ENCODE measurements at places on chromosomes 1 and 21.
A peak's percentile ranks its signal among the peaks of the same experiment; 100 is the strongest.

DNA sequence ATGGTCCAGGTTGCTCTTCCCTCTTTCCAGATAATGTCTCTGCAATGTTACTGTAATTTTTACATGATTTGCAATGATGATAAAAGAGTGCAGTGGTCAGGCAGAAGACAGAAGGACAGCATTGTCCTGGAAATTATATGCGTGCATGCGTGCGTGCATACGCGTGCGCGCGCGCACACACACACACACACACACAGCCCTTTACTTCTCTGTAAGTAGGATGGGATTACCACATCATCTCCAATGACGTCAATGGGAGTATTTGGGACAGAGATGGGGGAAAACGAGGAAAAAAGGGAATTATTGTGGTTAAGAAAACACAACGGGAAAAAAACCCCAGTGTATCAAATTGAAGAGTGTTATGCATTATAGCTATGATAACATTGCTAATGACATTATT lies 99.7 kb downstream of the SPAG17 start:
- no peak for DNase-seq

DNA sequence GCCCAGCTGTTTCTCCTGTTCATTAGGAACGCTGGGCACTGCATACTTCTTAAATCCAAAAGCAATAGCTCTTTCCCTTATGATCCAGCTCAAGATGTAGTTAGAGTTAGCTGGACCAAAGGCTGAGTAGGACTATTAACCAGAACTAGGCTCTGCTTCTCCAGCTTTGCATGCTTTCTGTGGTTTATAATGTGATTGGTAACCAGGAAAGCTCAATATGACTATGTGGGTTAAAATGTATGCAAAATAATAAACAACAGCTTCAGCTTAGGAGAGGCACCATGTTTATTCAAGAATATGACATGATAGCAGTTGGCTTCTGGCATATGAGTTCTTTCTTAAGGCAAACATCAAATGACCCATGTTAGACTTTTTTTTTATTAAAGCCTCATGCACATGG lies 73.8 kb downstream of the LYPLAL1 start:
- no peak for DNase-seq

DNA sequence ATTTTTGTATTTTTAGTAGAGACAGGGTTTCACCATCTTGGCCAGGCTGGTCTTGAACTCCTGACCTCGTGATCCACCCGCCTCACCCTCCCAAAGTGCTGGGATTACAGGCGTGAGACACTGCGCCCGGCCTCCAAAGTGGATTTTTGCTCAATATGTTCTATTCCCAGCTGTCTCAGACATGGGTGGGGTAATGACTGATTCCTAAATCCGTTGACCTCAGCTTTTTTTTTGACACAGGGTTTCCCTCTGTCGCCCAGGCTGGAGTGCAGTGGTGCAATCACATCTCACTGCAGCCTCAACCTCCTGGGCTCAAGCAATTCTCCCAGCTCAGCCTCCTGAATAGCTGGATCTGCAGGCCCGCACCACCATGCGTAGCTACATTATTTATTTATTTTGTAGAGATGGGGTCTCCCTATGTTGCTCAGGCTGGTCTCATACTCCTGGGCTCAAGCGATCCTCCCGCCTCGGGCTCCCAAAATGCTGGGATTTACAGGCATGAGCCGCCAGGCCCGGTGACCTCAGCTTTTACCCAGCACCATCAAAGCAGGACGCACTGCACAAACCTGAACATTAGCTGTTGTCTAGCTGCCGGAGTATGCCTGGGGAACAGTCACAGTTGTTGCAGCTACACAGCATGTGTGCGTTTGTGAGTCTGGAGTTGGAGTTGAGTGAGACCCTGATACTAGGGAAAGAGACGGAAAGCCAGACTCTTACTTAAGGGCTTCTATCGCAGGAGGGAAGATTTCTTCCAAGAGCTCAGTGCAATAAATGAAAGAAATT lies 43.7 kb upstream of the PSEN2 start:
- DNase-seq = no peak

GRCh38 chr1:227774051-227774731 lies 39.0 kb downstream of the SNAP47 start:
- DNase-seq = no peak

GRCh38 chr1:118136187-118136941 lies 48.7 kb downstream of the SPAG17 start:
- DNase-seq = peak; percentile 46

- no peak for DNase-seq
These were observed 552.5 kb upstream of the ADAMTS5 start for GRCh38 chr21:27519361-27519760.

GRCh38 chr1:219792337-219793021 lies 135.9 kb downstream of the SLC30A10 start:
- no peak for DNase-seq

- DNase-seq = no peak
These were observed 206.0 kb downstream of the LYPLAL1 start for GRCh38 chr1:219379691-219380090.

DNA sequence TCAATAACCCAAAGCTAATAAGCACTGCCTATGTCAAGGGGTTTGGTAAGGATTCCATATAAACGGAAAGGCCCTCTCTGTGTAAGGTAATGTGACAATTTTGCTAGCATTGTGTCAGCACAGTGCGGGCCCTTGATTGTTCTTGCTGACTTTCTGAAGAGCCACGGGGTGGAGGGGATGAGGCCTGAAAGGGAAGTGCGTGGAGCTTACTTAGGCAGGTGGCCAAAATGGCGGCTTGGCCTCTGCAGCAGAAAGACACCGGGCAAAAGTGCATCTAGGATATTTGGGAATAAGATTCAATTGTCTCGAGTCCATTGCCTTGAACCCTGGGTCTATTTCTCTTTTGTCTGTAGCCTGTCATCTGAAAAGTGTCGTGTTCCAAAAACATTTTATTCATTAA lies 114.3 kb downstream of the TGFB2 start:
- no peak for DNase-seq

GRCh38 chr1:60448850-60449249 lies 375.3 kb upstream of the C1orf87 start:
- DNase-seq = no peak

Measured in hematopoietic multipotent progenitor cell (in vitro differentiated cells).